Hematopoietic multipotent progenitor cell treated with erythropoietin and hydrocortisone succinate and interleukin-3 and kit ligand, for 8 days (in vitro differentiated cells): ENCODE measurements at places on chromosomes 1 and 21.

DNA sequence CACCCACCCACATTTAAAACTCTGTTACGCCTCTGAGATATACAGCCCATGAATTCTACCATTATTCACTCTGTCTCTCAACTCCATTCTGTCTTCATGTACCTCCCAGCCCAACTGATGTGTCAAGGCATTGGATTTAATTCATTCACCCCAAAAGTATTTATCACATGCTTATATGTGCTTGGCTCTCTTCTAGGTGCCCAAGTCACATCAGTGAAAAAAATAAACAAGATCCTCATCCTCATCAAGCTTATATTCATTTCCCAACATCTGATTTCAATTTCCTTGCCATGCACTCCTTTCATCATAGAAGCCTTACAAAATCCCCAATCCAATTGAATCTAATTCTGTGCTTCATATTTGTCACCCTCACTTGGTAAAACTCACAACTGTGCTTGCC lies 967.6 kb downstream of the LTN1 start:
- DNase-seq: no peak

GRCh38 chr1:111422546-111423391 lies 4.8 kb downstream of the OVGP1 start:
- DNase-seq: no peak

GRCh38 chr1:180181048-180181447 lies 26.4 kb downstream of the QSOX1 start:
- DNase-seq: peak; percentile 30

GRCh38 chr1:72186733-72187307 lies 95.5 kb downstream of the NEGR1 start:
- DNase-seq: no peak

DNA sequence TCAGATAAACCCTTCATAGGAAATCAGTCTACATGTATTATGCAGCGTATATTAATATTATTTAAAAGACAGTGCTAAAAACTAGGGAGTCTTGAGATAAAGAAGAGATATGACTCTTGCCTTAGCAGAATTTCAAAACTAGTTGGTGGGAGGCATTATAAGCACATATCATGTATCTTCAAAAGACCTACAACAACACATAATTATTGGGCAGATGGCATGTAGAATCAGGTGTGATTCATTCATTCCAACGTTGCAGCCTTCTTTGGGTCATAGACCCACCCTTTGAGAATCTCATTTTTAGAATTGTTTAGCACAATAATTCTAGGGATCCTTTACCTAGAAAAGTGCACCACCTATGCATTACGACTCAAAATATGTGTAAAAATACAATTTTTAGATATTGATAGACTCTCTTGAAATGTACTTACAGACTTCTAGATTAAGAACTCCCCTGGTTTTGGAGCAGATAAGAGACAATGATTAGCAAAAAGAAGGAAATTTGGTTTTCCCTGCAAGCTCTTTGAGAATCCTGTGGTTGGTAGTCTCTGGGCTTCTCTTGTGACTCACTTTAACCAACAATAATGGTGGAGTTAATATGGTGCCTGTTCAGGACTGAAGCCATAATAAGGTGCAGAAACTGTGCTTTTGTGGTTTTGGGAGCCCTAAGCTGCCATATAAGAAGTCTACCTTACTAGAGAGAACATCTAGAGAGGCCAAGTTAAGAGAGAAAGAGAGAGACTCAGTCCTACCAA lies 85.3 kb upstream of the RGS4 start:
- DNase-seq: no peak

GRCh38 chr1:33298623-33299277 lies 22.1 kb downstream of the A3GALT2 start:
- DNase-seq: peak; percentile 83

GRCh38 chr1:89703469-89703868 lies 70.5 kb downstream of the LRRC8C start:
- peak; percentile 93 for DNase-seq

DNA sequence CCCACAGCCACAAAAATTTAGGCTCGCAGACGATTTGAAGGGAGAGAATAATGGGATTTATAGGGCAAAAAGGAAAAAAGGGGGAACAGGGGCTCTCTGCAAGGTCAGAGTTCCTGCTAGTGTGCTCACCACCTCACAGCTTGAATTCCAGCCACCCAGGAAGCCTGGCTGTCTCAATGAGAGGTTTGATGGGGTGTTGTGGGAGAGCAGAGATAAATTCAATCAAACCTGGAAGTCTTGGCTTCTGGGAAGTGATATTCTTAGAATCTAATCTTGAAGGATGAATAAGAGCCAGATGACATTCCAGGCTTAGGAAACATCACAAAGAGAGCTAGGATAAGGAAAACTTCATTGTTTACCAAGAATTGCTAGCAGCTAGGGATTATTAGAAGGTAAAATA lies 47.4 kb upstream of the C21orf91 start:
- DNase-seq: no peak

GRCh38 chr1:242871471-242872030 lies 347.1 kb upstream of the PLD5 start:
- no peak for DNase-seq
